ENCODE measurements at places on chromosomes 5 and 9.
A peak's percentile ranks its signal among the peaks of the same experiment; 100 is the strongest.

DNA sequence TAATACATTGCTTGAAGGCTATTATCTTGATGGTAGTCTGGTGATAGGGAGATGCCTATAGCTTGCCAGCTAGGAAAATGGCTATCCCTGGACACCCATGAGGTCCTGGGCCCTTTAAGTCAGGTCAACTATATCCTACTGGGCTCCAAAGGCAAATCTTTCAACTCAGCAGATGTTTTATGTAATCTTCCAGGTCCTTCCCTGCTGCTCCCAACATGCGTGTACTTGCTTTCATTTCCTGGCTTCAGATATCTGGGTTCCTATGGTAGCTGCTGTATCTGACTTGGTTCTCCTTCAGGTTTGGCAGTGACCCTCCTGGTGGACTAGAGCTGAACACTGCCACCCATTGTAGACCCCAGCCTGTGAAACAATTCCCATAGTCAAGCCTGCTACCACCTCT, 32.4 kb upstream of the GAS1 start:
- no peak for DNase-seq

DNA sequence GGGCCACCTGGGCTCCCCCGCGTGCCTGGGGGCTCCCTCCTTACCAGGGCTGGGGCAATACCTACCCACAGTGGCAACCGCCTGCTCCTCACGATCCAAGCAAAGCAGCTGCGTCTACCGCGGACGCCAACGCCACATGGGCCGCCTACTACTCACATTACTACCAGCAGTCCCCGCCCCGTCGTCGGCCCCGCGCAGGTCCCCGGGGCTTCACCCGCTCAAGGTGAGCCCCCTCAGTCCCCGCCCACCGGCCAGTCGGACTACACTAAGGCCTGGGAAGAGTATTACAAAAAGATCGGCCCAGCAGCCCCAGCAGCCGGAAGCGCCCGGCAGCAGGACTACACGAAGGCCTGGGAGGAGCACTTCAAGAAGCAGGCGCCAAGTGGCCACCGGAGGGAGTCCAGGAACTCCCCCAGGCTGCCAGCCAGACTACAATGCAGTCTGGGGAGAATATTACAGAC, 106.0 kb upstream of the MTAP start:
- DNase-seq = no peak

- DNase-seq = no peak
These were observed 39.3 kb upstream of the ANKRD33B start for GRCh38 chr5:10524376-10525123.

DNA sequence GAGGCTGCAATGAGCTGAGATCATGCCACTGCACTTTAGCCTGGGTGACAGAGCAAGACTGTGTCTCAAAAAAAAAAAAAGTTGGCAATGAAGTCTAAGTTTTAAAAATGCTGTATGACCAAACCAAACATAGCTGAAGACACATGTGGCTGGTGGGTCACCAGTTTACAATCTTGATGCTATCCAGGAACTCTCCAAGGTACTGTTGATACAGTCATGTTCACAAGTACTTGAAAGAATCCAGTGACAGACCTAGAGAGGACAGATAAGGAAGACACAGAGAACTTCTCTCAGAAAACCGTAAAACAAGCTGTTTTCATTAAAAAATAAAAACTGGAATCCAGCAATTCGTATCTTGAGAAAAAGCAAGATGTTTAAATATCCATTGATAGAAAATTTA, 95.7 kb downstream of the ACTBL2 start:
- DNase-seq = no peak

- no peak for DNase-seq
These were observed 57.9 kb upstream of the ANKH start for GRCh38 chr5:14929293-14930065.

GRCh38 chr5:118653872-118654271, 334.5 kb downstream of the DTWD2 start:
- DNase-seq = no peak

DNA sequence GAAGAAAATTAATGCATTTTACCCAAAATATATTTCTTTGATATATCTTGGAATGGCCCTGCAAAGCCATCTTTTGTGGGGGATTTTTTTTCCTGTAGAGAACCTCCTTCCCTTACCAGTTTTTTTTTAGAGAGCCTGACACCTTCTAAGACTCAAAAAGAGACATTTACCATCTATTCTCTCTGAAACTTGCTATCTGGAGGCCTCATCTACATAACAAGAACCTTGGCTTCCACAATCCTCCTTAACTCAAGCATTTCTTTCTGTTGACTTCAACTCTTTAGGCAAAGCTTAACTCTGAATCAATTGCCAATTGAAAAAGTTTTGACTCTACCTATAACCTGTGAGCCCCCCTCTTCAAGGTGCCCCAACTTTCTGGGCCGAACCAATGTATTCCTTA, 6.2 kb downstream of the SLC45A2 start:
- DNase-seq = no peak

GRCh38 chr9:123893831-123894460, 36.0 kb downstream of the DENND1A start:
- no peak for DNase-seq

DNA sequence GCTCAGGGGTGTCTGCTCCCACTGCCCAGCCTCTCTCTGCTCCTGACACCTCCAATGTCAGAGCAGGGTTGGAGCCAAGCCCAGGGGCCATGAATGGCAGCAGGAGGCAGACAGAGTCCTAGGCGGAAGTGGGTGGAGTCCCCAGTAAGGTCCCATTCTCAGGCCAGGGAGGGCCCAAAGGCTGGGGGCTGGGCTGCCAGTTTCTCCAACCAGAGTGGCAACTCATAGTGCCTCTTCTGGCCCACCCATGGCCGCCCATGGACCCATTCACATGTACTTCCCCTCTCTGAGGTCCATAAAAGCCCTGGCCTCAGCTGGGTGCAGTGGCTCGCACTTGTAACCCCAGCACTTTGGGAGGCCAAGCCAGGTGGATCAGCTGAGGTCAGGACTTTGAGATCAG, 261.8 kb upstream of the TNC start:
- DNase-seq = no peak

- DNase-seq = no peak
These were observed 282.9 kb upstream of the MVB12B start for GRCh38 chr9:126043681-126044080.

GRCh38 chr5:38554861-38555260, 1.6 kb downstream of the LIFR start:
- DNase-seq = no peak

- DNase-seq = no peak
These were observed 84.2 kb upstream of the SPRY4 start for GRCh38 chr5:142408981-142409481.

GRCh38 chr9:93669958-93670207, 93.5 kb downstream of the PHF2 start:
- DNase-seq = no peak

DNA sequence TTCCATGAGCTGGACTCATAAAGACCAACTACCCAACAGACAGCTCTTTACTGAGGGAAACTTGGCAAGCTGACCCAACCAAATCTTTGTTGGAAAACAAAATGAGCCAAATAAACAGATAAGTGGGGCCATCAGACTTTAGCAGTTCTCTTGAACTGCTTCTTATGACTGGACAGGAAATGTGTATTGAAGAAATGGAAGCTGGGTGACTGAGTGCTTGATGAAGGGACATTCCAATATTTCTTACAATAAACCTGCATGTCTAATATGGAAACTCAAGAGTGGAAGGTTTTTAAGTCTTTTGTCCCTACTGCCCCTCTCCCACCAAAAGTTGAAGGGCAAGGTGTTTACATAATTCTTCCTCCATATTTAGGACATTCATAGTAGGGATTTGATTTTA, 218.8 kb upstream of the NR4A3 start:
- DNase-seq = no peak

DNA sequence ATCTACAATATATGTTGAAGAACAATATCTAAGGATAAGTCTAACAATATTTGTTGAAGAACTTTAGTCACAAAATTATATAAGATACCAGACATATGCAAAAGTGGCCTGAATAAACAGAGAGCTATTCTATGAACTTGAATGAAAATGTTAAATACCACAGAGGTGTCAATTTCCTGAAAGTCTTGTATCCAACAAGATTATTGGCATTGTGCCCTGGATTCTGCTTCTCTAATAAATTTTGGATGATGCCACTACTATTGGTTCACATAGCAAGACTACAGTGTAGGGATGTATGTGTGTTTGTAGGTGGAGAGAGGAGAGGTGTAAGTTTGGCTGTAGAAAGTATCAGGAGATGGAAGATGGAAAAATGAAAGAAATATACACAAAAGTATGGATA, 731.8 kb upstream of the RGMB start:
- DNase-seq = no peak

- DNase-seq = no peak
These were observed 93.7 kb upstream of the DAB2 start for GRCh38 chr5:39518516-39518915.

- DNase-seq = peak; percentile 67
These were observed 260.3 kb upstream of the CDH10 start for GRCh38 chr5:24904981-24905517.

DNA sequence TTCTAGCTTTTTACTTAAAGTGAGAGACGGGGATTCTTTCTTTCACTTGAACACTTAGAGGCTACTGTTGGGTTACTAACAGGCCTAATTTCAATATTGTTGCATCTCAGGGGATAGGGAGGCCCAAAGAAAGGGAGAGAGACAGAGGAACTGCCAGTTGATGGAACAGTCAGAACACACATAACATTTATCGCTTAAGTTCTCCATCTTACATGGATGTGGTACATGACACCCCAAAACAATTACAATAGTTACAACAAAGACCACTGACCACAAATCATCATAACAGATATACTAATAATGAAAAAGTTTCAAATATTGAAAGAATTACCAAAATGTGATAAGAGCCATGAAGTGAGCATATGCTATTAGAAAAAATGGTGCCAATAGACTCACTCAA, 4.3 kb upstream of the RIC1 start:
- no peak for DNase-seq

GRCh38 chr5:1526190-1526631, 2.5 kb upstream of the LPCAT1 start:
- DNase-seq = no peak

- no peak for DNase-seq
These were observed 17.4 kb downstream of the EGR1 start for GRCh38 chr5:138482638-138483037.

DNA sequence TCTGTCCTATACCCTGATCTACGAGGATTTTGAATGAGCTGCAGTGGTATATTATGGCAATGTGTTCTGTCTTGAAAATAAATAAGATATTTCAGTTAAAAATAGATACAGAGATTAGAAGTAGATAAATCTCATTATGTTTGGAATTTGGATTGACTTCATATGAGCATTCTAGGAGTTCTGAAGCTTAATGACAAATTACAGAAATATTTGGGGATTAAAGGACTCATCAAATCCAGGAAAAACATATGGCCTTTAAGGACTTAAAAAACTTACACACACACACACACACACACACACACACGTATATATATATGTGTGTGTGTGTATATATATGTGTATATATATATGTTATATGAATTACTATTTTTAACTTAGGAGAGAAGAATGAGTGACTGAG, 446.9 kb upstream of the CD180 start:
- no peak for DNase-seq

- no peak for DNase-seq
These were observed 303.0 kb downstream of the PARP8 start for GRCh38 chr5:50969151-50970031.

DNA sequence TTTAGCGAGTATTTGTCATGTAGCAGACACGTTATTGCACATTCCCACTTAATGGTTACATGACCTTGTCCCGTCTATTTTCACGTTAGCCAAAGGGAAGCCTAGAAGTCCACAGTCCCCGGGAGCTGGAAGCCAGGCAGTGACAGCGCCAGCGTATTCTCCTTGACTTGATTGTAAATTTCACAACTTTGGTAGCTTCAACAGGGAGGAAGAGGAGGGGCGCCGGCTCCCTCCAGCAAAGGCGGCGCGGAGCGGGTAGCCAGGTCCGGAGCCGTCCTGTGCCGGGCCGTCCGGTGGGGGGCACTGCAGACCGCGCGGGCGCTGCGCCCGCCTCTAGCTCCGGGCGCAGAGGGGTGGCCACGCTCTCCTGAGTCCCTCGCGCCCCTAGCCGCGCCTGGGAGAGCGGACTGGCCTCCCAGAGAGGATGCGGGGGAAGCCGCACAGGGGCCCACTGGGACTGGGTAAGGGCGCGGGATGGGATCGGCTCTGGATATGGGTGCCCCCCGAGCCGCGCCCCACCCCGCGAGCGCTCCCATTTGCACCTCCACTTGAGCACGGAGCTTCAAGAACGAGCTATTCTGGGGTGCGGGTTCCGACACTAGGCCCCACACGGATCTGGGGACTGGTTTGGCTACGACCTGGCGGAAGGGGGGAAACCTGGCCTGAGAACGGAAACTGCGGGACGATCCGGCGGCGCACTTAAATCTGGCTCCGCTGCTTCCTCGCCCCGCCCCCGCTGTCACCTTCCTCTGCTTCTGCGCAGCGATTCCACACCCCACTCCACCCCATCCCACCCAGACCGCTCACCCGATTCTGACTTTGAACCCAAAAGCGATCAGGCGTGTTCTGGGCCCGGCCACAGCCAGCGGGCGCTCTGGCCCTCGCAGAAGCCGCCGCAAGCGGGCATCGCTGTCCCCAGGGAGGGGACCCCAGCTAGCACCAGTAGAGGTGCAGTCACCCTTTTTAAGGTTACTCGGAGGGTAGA, 23.8 kb downstream of the KLF4 start:
- DNase-seq = peak; percentile 59

DNA sequence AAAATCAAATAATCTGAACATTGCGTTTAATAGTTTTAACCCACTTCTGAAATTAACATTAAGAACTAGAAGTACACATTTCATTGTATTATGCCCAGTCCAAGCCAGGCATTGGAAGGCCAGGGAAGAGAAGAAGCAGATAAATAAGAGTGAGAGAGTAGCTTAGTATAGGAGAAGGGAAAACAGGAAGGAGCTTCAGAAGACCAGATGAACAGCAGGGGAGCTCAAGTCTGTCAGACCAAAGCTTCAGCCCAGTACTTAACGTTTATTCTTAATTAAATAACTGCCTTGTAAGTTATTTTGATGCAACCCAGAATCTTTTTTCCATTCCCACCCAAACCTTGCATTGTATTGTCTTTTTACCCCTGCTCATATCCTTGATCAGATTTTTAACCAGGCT, 11.5 kb upstream of the FAM120AOS start:
- DNase-seq = no peak

GRCh38 chr9:89515416-89515815, 17.5 kb upstream of the SEMA4D start:
- no peak for DNase-seq

DNA sequence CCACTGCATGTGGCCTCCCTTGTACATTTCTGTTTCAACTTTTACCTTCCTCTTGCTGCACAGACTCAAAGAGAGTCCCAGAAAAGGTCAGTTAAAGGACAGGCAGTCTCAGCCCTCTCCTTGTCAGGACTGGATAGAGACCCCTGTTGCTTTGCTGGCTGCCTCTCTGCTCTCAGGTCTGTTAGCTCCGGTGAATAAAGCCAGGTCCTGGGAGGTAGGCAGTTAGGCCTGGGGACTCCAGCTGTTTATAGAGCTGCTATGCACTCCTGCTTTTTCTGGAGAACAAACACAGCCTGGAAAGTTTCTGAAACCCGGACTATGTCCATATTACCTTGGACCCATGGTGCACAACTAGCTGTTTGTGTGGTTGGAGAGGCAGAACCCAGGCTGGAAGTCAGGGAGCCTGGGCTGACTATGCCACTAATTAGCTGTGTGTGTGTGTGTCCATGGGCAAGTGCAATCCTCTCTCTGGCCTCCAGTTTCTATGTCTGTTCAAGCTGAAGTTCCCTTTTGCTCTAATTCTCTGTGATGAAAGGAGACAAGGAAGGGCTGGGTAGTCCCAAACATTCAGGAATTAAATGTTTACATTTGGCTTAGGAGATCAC, 42.9 kb downstream of the GLRA1 start:
- DNase-seq = no peak
